Kidney tubule cell (primary cell): ENCODE measurements at places on chromosomes 7 and 10.
A peak's percentile ranks its signal among the peaks of the same experiment; 100 is the strongest.

DNA sequence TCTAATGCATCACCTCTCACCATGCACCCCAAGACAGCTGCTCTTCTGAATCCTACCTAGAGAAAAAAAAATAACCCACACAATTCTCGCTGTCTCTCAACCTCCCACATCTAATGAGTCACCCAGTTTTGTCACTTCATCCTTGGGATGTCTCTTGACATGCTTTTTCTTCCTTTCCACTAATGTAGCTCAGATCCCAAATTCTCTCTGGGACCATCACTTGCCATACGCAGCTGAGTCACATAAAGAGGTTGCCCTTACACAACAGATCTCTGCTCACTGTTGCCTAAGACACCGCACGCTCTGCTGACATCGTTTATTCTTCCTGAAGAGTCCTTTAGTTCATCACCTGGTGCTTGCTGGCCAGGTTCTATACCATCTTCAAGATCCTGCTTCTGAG, 606.0 kb upstream of the GALNT17 start:
- DNase-seq, result no peak

DNA sequence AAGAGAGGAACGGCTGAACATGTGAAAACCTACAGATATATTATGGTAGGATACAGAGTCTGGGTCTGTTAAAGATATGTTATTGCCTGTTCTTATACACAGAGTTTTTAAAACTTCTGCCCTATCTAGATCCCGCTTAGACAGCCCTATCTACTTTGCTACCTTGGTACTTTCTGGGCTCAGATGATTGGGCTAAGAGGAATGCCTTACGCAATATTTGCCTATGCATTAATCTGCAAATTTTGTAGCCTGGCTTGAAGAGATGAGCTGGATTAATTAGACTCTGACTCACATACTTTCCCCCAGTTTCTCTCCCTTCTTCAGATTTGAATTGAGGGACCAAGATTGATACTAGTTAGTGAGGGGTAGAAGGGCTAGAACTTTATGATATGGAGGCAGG, 33.6 kb upstream of the A1CF start:
- no peak for DNase-seq

GRCh38 chr7:149067869-149068268, 22.6 kb downstream of the ZNF786 start:
- DNase-seq, result no peak

DNA sequence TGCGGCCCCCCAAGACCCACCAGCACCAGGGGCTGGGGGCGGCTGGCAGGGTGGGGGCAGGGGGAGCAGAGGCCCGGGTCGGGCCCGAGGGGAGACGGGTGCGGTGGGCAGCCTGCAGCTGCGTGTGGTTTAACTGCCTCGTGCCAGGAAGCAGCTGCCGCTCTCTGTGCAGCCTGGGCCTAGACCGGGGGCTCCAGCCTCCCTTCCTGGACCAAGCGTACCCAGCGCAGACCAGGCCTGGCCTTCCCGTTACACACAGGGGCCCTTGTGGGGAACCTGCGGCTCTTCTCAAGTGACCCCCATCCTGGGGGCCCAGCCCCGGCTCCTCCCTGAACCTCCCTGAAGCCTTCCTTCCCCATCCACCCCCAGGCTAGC, 6.6 kb upstream of the INTS1 start:
- DNase-seq, result no peak

DNA sequence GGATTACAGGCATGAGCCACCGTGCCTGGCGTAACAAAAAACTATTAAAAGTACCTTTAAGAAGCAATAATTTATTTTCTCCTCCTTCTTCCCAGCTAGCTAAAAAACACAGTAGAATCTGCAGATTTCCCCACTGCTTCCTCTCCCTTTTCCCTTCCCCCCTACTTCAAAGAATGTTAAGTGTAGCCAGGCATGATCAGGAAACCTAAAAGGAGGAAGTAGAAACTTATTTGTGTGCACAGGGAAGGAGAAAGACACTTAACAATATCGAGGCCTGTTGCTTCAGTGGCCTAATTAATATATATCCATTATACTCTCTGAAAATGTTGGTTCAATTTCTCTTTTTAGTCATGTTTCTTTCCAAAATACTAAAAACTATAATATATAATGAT, 127.7 kb downstream of the NRBF2 start:
- DNase-seq, result peak; percentile 52

- peak; percentile 76 for DNase-seq
These were observed 7.7 kb upstream of the OPN1SW start for GRCh38 chr7:128783143-128783861.

GRCh38 chr10:12531305-12532220, 182.2 kb downstream of the CAMK1D start:
- DNase-seq, result no peak

DNA sequence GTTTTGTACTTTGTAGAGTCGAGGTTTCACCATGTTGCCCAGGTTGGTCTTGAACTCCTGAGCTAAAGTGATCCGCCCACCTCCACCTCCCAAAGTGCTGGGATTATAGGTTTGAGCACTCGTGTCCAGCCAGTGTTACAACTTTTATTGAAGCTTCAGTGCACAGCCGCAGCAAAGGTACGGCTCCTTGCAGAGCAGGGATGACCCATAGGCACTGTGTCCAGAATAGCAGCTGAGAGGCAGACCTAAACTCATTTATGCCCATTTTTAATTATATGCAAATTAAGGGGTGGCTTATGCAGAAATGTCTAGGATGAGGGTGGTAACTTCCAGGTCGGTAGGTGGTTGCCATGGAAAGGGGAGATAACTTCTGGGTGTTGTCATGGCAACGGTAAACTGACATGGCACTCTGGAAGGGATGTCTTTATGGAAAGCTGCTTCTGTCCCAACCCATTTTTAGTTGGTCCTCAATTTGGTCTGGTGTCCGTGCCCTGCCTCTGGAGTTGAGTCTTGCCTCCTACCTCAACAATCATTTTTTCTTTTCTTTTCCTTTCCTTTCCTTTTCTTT, 22.7 kb downstream of the NYAP1 start:
- no peak for DNase-seq

DNA sequence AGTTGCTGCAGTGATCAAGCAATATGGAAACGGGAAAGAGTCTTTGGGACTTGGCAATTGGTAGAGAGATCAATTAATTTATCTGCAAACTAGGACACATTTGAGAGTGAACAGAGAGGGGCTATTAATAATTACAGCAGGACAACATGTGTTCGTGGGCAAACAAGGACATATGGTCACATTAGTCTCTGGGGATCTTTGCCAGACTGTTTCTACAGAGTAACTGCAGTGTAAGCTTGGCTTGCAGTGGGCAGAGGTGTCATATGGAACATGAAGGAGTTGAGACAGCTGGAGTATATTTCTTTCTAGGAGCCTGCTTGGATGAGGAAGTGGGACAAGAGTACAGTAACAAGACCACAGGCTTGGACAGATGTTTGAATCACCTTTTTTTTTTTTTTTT, 232.1 kb upstream of the LYZL1 start:
- DNase-seq, result no peak

- DNase-seq, result no peak
These were observed 234.0 kb downstream of the ZMYND11 start for GRCh38 chr10:369221-369683.

DNA sequence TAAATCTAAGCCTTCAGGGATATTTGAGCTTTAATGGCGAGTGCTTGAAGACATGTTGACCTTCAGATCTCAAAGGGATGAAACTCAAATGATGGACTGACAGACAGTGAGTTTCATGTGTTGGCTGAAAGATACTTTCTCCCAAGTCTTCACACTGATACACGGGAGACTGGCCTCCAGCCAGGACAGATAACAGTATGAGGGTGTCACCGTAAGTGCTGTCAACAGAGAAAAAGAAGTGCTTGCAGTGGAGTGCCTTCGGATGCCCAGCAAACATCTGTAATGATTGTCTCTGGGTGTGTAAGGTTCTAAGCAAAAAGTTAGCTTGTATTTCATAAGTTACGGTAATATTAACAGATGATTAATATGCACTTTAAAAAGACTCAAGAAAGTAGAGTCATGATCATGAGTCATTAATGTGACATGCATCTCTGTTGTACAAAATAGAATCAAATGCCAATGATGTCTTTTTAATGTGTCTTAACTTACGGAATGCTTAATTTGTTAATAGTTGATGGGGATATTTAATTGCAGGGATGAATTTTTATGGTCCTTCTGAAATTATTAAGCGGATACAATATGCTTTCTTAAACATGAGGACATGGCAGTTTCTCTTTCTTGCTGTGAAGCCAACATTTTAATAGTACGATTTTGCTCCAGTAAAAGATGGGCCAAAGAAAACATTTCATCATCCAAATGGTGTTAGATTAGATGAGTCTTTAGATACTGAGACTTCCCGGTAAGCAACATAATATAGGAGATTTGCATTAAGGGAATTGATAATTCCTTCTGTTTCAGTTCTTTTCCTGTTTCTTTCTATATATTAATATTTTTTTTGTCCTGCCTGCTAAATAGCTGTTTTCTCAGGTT, 292.5 kb downstream of the GALNT17 start:
- DNase-seq, result no peak

DNA sequence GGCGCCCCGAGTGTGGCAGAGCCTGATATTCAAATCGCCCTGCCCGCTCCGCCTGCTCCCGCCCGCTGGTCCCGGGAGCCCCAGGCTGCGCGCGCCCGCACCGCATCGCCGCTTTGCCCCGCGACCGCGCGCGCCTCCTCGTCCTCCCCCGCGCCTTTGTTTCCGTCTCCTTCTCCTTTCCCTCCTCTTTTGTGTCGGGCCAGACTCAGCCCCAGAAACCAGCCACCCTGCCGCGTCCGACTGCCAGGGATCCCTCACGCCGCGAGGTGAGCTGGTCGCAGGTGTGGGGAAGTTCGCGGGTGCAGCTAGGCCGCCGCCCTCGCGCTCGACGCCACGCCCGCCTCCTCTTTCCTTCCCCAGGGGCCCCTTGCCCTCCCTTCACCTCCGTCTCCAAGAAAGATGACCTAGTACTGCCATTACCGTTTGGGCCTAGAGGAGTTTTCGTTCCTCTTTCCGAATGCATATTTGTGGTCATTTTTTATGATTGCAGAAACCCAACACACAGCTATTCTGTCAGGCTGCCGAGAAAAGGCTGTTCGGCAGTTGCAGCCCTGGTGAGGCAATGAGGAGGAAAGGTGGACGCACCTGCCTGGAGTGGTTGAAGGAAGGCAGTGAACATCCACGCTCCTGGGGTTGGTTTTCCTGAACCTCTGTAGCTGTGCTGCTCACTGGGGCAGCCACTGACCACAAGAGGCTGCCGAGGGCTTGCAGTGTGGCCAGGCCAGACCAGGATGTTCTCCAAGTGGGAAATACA, 107.3 kb downstream of the SNX10 start:
- DNase-seq, result peak; percentile 82

GRCh38 chr7:157444011-157444842, 107.4 kb downstream of the DNAJB6 start:
- no peak for DNase-seq

GRCh38 chr10:29591651-29591968, 43.2 kb downstream of the SVIL start:
- no peak for DNase-seq

- no peak for DNase-seq
These were observed 332.1 kb upstream of the SORCS1 start for GRCh38 chr10:107496594-107496993.

DNA sequence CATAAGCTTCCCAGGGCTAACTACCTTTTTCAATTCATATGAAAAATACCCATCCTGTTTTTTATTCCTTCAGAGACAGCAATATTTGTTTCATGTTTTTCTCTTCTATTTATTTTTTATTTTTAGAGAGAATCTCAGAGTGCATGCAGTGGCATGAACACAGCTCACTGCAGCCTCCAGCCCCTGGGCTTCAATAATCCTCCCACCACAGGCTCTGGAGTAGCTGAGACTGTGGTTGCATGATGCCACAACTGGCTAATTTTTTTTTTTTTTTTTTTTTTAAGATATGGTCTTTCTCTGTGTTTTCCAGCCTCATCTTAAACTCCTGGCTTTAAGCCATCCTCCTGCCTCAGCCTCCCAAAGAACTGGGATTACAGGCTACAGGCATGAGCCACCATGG, 296.7 kb upstream of the AKR1E2 start:
- DNase-seq, result no peak

DNA sequence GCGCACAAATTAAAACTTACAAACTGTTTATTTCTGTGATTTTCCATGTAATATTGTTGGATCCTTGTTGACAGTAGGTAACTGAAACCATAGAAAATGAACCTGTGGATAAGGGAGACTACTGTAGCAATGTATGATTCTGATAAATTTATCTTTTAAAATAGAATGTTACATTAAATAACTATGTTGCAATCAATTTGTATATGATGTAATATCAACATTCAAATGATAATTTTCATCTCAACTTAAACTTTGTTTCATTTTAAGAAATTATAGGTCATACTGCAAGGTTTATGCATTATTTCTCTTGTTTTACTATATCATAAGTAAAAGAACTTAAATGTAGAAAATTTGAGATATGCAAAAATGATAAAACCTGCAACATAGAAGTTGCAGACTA, 718.0 kb upstream of the MBL2 start:
- DNase-seq, result no peak

DNA sequence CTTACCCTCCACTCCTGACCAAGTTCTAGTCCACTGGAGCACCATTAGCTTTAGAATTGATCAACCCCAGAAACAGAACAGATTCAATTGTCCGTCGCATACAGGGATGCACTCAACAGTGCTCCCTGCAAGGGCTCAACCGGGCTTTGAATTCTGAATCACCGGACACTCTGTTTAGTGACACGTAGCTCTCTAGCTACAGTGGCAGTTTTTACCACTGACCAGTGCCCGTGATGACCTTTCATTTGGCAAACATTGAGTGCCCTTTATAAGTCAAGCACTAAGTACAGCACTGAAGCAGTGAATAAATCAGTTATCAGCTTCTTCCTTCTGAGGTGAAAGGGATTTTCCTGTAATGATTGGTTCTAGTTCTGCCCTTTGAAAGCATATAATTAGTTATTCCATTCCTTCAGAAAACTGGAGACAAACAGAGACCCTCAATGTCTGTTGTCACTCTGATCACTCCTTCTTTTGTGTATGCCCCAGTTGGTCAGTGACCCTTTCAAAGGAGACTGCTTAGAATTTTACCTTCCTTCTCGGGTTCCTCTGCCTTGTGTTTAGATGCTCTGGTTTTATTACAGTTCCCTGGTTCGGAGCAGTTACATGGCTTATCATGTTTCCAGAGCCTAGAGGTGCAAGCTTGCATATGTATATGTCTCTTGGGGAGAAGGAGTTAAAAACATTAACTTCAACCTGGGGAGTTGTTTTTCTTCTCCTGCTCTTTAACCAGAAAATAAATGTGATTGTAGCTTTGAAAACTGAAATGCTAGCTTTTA, 68.9 kb downstream of the ZNF365 start:
- DNase-seq, result no peak

DNA sequence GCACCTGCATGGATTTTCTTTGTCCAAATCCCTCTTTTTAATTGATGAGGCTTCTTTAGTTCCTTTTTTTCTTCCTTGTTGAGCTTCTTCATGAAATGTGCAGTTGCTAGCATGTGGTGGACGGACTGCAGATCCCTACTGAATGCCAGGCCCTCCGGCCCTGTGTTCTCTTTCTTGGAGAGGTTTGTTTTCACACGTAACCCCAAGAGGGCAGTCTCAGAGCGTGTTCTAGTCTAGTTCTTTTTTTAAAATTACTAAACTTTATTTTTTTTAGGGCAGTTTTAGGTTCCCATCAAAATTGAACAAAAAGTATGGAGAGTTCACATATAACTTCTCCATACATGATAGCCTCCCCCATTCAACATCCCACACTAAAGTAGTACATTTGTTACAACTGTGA, 190.0 kb downstream of the CFTR start:
- DNase-seq, result no peak

- DNase-seq, result no peak
These were observed 47.9 kb upstream of the PLCE1 start for GRCh38 chr10:93945819-93946218.

- DNase-seq, result no peak
These were observed 68.0 kb downstream of the EXOC4 start for GRCh38 chr7:133320891-133321290.

GRCh38 chr10:96685306-96685705, 35.0 kb downstream of the PIK3AP1 start:
- no peak for DNase-seq
